ENCODE measurements at places on chromosomes 13 and 19.

DNA sequence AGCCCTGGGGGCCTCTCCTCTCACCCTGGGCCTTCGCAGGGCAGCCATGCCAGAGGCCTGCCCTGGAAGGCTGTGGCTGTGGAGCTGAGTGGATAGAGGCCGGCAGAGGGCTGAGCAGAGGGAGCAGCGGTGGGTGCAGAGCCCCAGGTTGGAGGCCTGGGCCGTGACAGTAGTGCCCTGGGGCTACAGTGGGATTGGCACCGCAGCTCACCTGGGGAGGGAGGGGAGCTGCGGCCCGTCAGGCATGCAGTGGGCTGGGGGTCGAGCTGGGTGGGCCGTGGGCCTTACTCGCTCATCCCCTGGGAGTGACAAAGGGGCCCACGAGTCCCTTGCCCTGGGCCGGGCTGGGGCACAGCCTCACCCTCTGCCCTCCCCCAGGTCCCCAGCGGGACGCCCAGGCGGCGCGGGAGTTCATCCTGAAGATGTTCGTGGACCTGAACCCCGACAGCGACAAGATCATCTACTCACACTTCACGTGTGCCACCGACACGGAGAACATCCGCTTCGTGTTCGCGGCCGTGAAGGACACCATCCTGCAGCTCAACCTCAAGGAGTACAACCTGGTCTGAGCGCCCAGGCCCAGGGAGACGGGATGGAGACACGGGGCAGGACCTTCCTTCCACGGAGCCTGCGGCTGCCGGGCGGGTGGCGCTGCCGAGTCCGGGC is 15.1 kb upstream of the GNA15 start:
- no peak for DNase-seq

- DNase-seq, result no peak
Measured at GRCh38 chr13:105670179-105670990, 865.1 kb downstream of the EFNB2 start.

DNA sequence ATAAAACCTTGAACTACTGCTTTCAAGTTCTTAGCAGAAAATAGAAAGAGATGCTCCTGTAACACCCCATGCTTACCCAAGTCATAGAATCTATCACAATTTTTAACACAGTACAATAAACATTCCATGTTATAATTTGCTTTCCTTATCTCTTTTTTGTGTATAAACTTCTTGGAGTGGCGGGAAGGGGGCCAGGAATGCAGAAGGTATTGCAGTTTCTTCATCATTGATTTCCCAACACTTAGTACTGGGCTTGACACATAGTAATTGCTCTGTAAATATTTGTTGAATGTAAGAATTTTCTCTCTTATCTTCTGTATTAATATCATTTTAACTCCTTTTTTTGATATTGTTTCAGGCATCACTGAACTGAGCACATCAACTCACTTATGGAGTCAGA is 535.8 kb downstream of the KCTD12 start:
- DNase-seq, result no peak

GRCh38 chr19:6801485-6802086 is 29.1 kb downstream of the VAV1 start:
- DNase-seq, result peak; percentile 78

- no peak for DNase-seq
Measured at GRCh38 chr19:17415121-17415520, 4.7 kb upstream of the MVB12A start.

- no peak for DNase-seq
Measured at GRCh38 chr19:32339988-32340874, 5.2 kb upstream of the ZNF507 start.

- no peak for DNase-seq
Measured at GRCh38 chr13:26502826-26503225, 54.7 kb upstream of the WASF3 start.

GRCh38 chr19:13355356-13355755 is 150.9 kb downstream of the CACNA1A start:
- DNase-seq, result no peak
